ENCODE measurements at places on chromosomes 2 and 18.

- DNase-seq, result peak; percentile 48
Observed at GRCh38 chr2:30706534-30707303, 100.5 kb downstream of the CAPN13 start.

- DNase-seq, result no peak
Observed at GRCh38 chr2:74006459-74006858, 21.7 kb downstream of the TET3 start.

- no peak for DNase-seq
Observed at GRCh38 chr2:3654531-3655225, 3.3 kb upstream of the ALLC start.

- DNase-seq, result no peak
Observed at GRCh38 chr18:32251466-32251865, 61.6 kb downstream of the MEP1B start.

DNA sequence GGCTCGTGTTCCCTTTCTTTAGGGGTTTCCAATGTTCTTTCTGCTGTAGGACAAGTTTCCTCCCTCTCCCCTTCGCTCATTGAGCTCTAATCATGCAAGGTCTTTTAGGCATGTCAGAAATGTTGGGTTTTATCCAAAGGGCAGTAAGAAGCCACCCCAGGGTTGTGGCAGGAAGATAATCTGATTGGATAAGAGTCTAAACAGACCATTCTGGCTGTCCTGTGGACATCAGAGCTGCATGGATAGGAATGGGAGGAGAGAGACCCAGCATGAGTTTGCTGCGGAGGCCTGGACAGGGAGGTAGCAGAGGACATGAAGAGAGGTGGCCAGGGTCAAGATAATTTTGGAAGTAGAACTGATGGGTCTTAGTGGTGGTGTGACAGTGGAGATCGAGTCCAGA, 88.2 kb downstream of the ACKR3 start:
- no peak for DNase-seq

DNA sequence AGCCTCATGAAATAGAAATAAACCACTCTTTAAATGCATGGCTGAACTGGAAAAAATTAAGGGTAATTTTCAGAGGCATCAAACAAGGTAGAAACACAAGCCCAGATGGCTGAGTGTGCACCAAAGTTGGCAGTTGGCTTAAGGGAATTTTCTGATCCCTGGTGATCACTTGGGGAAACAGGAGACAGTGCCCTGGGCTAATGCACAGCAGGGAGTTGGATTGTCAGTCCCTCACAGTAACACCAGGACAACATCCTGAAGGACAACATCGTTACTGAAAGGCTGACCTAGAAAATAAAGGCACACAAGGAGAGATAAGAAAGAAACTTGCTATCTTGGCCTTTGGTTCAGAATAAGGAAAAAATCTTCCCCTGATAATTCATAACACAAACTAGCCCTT, 417.0 kb downstream of the SLC4A3 start:
- DNase-seq, result no peak

All from bronchial epithelial cell (primary cell).